Stomach (tissue), 19 donors: ENCODE measurements at places on chromosomes 2 and 18. TPM values are rescaled to one million over a fixed set of nuclear protein-coding genes. Genes with fewer than 3 reads are reported as not detected.

GRCh38 chr2:10432311-10433181 lies 15.6 kb downstream of the ODC1 start:
- peak; percentile 81 for DNase-seq

DNA sequence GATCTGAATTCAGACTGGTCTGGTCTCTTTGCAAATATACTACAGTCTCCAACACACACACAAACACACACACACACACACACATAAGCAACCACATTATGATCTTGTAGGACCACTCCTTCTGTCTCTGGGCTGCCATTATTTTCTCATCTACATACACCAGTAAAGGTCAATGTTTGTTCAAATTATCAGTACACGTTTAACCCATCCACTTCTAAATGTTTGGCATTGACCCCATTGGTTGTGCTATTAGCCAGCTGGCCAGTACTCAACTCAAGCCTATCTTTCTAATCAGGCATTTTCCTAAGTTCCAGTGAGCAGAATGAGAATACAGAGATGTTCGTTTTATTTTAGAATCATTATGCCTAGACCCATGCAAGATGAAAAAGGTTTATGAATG lies 186.4 kb downstream of the CNTNAP5 start:
- no peak for DNase-seq

- DNase-seq = no peak
These were observed 25.1 kb downstream of the GPR35 start for GRCh38 chr2:240650254-240650965.

DNA sequence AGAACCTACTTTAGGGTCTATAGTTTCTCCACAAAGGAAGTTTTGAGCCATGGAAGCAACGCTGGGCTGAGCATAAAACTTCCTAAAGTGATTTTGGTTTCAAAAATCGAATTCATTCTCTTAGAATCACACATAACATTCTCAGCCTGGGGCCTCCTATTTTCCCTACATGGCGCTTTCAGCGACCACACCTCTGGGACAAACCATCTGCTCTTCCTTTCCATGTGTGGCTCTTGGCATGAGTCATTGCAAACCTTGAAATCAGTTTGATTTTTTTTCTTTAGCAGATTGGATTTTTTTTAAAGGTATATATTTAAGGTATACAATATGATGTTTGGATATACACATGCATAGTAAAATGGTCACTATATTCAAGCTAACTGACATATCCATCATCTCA lies 72.5 kb upstream of the APCDD1 start:
- no peak for DNase-seq

The LCT gene
- total RNA-seq = not detected

DNA sequence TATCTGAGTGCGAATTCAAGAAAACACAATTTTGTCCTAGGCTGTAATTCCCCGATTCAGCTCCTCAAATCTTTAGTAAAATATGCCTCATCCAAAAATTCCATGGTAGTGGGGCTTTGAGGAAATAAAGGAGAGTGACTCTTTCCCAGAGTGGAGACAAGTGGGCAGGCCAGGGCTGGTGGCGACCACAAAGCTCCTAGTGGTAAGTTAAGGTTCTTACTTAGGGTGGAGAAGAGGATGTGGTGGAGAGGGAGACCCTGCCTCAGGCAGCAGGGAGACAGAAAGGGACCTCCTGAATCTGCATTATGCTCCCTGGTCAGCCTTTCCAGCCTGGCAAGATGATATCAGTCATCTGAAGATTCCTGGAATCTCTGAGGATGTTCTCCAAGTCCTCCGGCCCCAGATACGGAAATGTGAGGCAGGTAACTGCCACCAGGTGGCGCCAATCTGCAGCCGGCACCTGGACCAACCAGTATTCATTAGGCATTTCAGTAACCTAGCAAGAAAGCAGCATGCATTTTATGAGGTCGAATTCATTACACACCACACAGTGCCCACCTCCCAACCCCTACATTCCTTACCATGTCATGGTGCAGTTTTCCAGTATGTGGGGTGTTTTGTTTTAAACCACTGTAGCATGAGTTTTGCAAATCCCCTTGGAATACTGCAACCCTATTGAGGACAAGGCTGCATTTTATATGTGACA lies 106.4 kb downstream of the POLE4 start:
- peak; percentile 70 for DNase-seq

- DNase-seq = no peak
These were observed 37.5 kb upstream of the HAAO start for GRCh38 chr2:42829671-42830440.

The HOXD13 gene
- not detected for total RNA-seq

DNA sequence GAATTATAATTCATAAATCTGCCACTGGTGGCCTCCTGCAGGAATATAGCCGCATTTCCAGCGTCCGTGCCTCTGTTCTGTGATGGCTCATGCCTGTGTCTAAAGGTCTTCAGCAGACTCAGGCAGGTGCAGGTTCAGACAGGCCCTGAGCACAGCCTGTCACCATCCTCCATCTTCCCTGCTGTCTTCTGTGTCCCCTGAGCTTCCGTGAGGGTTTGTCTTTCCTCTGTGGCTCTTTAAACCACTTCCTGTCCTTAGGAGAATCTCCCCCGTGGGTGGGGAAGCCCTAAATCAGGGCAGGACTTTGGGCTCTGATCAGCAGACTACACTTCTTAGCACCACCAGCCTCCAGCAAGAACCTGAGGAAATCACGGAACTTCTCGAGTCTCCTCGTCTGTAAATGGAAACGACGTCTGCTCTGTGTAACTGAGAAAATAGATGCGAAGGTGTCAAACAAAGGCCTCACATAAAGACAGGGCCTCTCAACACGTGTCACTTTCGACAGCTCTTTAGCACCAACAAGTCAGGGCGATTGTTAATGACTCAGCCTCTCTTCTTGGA lies 24.1 kb upstream of the NFATC1 start:
- DNase-seq = no peak

DNA sequence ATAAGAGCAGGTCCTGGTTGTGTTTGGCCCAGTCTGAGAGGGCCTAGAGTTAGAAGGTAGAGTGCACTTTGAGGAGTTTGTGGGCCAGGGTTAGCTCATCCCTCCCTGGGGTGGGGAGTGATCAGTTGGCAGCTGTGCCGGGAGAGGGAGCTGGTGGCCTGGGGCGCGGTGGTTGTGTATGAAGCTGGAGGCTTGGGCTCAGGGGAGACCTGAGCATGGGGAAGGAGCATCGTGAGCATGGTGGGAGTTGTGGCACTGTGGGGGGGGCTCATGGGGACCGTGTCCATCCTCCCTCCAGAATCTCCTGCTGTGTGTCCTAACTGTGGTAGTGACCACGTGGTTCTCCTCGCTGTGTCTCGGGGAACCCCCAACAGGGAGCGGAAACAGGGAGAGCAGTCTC lies 13.6 kb downstream of the STK11IP start:
- no peak for DNase-seq

DNA sequence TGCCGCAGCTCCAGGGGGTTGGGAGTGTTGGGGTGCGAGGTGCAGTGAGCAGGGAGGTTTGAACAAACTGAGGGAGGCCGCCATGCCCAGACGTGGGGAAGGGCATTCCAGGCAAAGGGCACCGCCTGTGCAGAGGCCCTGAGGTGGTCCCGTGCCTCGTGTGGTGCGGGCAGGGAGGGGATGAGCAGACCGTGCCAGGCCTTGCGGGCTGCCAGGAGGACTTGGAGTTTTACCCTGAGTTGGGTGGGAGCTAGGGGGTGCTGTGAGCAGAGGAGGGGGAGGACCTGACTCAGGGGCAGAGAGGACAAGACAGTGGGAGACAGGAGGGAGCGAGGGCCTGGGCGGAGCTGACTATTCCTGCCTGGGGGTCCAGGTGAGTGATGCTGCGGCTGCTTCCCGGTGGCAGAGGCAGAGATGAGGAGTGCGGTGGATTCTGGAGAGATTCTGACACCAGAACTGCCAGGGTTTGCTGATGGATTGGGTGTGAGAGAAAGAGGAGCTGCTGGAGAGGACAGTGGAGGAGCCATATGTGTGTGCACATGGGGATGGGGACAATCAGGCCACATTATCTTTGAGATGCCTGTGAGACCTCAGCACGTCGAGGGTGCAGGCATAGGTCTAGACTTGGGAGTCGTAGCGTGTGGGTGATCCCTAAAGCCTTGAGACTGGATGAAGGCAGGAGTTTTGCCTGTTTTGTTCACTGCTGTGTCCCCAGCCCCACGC lies 23.4 kb downstream of the ZAP70 start:
- DNase-seq = no peak

The QPCT gene
- not detected for total RNA-seq

The CPS1 gene
- 1.8 TPM for total RNA-seq

DNA sequence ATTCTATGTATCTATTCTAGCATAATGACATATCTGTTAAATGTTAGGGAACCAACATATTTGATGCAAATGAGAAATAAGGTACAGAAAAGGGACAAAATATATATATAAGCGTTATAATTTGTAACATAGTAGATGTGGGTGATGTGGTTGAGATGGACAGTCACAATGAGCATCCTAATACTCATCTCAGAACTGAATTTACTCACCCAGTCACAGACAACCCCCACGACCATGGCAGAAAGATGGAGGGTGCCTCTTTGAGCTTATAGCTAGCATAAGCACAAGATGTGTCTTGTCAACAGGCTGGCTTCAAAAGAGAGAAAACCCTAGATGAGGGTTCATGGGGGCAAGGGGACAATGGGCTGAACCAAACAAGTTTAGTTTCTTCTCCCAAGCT lies 9.1 kb upstream of the DSG3 start:
- no peak for DNase-seq

The PRSS56 gene
- total RNA-seq = not detected

The EDAR gene
- not detected for total RNA-seq
